ENCODE measurements at places on chromosomes 1 and 21. TPM values are rescaled to one million over a fixed set of nuclear protein-coding genes. Genes with fewer than 3 reads are reported as not detected.

DNA sequence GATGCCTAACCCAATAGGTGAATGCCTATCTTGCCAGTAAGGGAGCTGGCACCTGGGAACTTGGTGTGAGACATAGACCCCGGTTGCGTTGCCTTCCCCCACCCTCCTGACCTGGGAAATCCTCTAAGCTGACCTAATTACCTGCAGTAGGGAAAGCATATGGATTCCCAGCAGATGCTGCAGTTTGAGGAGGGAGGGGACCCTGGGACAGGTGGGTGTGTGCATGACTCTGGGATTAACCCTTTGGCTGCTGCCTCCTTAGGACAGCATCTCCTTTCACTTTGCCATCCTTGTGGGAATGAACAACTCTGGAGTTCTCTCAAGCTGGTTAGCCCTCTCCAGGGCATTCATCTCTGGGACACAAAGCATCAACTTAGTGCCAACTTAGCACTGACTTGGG is 16.4 kb upstream of the NFASC start:
- no peak overlapping the region for H3K4me3 ChIP-seq
- H3K27me3 ChIP-seq = no peaks in the 10 kb centered on the region
- H3K36me3 ChIP-seq = no peaks in the 10 kb centered on the region
- DNase-seq = no peak
- H3K4me1 ChIP-seq = no peaks in the 10 kb centered on the region
- no peak overlapping the region for H3K27ac ChIP-seq

- H3K27me3 ChIP-seq = no peaks in the 10 kb centered on the region
- peak overlapping the region; percentile 51 for H3K4me3 ChIP-seq
- H3K27ac ChIP-seq = peak overlapping the region; percentile 79
Observed at GRCh38 chr1:152035539-152036266, 1.1 kb downstream of the S100A11 start.

- no peak for DNase-seq
- H3K27me3 ChIP-seq = no peaks in the 10 kb centered on the region
- peaks cover 22% of the 10 kb centered on the region for H3K4me1 ChIP-seq
- no peak overlapping the region for H3K27ac ChIP-seq
- peaks cover 25% of the 10 kb centered on the region for H3K36me3 ChIP-seq
Observed at GRCh38 chr1:27878039-27878438, 5.7 kb downstream of the THEMIS2 start.

Gene UBASH3A
- 38.7 TPM for total RNA-seq

Gene CDK18
- total RNA-seq = 1.4 TPM
